ENCODE measurements at places on chromosomes 7 and 10. TPM values are rescaled to one million over a fixed set of nuclear protein-coding genes. Genes with fewer than 3 reads are reported as not detected.

The GATA3 gene
- 61.9 TPM for total RNA-seq

The MYOF gene
- total RNA-seq: 2.2 TPM

The CALHM1 gene
- not detected for total RNA-seq

The SH2D4B gene
- 0.17 TPM for total RNA-seq

The LRIT1 gene
- not detected for total RNA-seq

The ZNF138 gene
- total RNA-seq: 12.1 TPM

The XRCC2 gene
- 0.75 TPM for total RNA-seq

Data from CD4-positive, alpha-beta memory T cell (primary cell).